Esophagus squamous epithelium (tissue), 5 donors: ENCODE measurements at places on chromosomes 7 and 10.

- DNase-seq, result no peak
These were observed 59.4 kb upstream of the ZPBP start for GRCh38 chr7:50152486-50152885.

DNA sequence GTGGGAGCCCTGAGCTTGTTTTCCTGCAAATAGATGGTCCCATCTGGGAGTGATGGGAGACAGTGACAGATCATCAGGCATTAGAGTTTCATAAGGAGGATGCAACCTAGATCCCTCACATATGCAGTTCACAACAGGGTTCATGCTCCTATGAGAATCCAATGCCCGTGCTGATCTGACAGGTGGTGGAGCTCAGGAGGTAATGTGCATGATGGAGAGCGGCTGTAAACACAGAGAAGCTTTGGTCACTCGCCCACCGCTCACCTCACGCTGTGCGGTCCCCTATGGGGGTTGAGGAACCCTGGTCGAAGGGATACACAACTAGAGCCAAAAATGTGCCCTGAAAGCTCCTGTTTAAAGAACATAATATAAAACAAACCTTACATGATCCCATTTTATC, 88.5 kb upstream of the CREB5 start:
- DNase-seq, result no peak

GRCh38 chr10:114550756-114551635, 107.1 kb downstream of the ABLIM1 start:
- DNase-seq, result no peak

GRCh38 chr10:4260483-4261124, 475.6 kb upstream of the KLF6 start:
- DNase-seq, result no peak

DNA sequence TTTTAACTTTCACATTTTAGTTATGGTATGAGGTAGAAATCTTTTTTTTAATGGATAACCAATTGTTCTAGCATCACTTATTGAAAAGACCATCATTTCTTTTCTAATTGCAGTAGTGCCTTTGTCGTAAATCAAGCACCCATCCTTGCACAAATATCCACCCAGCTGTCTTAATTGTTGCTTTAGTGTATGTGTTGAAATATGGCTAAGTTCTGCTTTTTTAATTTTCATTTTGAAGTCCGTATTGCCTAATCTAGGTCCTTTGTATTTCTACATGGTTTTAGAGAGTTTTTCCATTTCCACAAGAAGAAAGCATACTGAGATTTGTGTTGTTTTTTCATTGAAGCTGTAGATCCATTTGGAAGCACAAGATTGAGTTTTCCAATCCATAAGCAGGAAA, 259.6 kb upstream of the SEMA3E start:
- DNase-seq, result no peak

DNA sequence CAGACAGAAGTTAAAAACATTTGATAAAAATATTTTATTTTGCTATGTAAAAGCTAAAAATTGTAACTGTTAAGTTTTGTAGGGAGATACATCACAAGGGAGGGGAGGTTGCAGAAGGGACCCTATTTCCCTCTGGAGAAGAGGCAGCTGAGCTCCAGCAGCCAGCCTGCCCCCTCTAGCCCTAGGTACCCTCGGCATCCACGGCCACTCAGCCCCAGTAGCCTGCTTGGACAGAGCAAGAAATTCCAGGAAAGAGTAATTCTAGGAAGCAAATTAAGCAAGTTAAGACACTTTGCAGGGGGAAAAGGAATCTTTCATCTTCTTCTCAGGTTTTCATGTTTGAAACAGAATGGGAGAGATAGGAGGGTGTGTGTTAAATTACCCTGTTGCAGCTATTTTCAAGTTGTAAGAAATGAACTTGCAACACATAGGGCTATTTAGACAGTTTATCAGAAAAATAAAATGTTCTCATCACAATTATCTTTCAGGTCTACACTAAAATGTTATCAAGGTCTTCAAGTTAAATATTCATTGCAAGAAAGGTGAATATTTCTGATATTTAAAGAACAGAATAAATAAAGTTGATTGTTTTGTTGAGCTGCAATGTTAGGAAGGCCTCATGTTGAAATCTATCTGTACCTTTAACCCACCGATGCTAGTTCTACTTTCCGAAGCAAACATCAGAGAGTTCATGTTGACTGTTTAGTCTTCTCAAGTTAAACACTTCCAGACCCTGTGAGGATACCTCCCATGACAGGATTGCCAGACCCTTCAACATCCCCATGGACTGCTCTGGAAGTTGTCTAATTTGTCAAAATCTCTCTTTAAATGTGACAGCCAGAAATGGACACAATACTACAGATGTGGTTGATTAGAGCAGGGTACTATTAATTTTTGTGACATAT, 5.5 kb downstream of the SGCE start:
- DNase-seq, result no peak

DNA sequence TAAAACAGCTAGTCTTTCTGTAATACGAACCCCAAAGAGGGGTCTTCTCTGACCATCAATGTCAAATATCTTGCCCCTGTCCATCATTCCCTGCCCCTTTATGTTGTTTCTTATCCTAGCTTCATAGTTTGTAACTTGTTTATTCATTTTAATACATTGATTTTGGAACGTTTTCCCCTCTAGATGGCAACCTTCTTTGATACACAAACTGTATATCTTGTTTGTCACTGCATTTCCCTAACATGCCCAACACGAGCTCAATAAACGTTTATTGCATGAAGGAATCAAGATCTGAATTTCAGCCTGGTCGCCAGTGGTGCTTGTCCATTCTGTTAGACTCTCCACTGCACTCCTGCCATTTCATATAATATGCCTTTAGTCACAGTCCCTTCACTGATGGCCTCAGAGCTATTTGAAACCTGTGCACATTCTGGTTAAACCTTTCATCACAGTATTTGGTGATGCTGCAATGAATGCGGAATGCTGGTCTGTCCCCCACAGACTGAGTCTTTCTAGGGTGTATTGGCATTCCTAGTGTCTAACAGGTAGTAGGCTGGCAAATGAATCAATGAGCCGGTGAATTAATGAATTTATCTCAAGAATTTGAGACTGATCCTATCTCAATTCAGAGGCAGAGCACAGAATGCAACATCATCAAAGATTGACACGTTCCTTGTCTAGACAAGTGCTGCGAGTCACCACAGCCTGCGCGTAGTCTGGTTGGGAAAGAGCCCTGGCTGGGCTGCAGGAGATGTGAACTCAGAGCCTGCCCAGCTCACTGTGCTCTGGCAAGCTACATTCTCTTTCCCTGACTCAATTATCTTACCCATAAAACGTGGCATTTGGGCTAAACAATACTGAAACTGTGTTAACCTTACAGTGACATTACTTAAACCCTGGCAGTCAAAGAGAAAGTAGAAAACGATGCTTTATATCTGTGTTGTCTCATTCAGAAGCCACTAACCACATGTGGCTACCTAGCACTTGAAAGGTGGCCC, 55.2 kb upstream of the FRMD4A start:
- DNase-seq, result no peak

- DNase-seq, result no peak
These were observed 397.2 kb upstream of the NPVF start for GRCh38 chr7:25625306-25625992.

- no peak for DNase-seq
These were observed 8.8 kb downstream of the CALD1 start for GRCh38 chr7:134788191-134788590.

GRCh38 chr7:151409667-151410404, at the start of gene WDR86:
Gene WDR86, minus strand, starts transcription at chr7:151410038. Its CDS starts 449 bp downstream, at chr7:151409589.
- DNase-seq, result no peak

GRCh38 chr10:130807096-130807495, 504.4 kb downstream of the TCERG1L start:
- no peak for DNase-seq

DNA sequence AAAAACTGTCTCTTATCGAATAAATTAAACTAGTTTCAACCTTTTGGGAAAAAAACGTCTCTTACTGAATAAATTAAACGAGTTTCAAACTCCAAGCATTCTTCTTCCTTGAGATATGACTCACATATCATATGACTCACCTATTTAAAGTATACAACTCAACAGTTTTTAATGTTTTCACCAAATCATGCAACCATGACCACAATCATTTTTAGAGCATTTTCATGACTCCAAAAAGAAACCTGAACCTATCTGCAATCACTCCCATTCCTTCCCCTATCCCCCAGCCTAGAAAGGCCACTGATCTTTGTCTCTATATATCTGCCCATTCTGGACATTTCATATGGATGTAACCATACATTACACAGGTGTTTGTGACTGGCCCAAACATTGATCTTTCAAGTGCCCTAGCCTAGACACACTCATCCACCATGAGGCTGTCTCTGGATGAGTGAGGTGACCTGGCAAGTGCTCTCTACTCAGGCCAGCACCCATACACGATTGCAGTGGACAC, 115.3 kb downstream of the PIP4K2A start:
- DNase-seq, result no peak

DNA sequence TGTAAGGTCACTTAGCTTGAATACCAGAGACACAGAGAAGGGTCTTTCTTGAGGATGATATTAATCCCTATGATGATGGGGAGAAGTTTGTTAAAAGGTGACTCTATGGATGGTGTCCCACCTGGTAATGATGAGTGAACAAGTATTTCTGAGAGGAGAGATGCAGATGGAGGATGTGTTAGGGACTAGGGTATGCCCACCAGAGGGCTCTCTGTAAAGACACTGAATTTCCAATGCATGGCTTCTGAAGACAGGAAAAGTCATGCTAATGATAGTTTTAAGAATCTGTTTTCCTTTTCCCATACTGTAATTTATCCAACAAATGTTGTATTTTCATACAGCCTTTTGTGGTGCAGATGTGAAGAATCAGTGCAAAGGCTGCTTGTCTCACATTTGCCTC, 1250.9 kb upstream of the CELF2 start:
- DNase-seq, result no peak

DNA sequence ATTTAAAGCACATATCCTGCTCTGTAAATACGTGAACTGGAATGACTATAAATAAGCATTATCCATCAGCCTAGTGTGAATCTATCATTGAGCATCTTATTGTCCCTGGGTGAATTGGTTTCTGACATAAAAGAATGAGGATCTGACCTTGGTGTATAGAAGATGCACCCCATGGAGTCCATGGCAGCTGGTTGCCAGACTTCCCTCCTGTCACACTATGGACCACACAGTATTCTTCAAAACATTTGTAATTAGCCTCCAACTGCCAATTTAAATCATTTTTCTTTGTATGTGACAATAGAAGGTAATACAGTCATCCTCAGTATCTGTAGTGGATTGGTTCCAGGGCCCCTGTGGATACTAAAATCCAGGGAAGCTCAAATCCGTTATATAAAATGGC, 238.1 kb upstream of the ZWINT start:
- no peak for DNase-seq

DNA sequence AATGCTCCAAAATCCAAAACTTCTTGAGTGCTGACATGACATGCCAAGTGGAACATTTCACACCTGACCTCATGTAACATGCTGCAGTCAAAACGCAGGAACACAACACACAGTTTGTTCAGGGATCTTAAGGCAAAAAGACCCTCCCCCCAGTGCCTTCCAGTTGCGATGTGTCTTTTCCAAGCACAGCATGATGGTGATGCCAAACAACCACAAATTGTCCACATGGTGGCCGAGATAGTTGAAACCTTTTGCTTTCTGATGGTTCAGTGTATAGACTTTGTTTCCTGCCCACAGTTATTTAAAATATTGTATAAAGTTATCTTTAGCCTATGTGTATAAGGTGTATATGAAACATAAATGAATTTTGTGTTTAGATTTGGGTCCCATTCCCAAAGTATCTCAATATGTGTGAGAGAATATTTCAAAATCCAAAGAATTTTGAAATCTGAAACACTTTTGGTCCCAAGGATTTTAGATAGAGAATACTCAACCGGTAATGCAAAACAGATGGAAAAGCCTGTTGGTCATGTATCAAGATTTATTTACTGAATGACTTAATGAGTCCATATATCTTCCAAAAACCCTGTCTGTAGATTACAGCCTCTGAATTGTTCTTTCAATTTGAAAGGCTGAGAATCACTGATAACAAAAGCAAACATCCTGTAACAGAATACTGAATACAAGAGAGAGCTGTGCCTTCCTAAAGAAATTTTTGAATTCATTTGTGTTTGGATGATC, 93.4 kb upstream of the OIT3 start:
- no peak for DNase-seq

DNA sequence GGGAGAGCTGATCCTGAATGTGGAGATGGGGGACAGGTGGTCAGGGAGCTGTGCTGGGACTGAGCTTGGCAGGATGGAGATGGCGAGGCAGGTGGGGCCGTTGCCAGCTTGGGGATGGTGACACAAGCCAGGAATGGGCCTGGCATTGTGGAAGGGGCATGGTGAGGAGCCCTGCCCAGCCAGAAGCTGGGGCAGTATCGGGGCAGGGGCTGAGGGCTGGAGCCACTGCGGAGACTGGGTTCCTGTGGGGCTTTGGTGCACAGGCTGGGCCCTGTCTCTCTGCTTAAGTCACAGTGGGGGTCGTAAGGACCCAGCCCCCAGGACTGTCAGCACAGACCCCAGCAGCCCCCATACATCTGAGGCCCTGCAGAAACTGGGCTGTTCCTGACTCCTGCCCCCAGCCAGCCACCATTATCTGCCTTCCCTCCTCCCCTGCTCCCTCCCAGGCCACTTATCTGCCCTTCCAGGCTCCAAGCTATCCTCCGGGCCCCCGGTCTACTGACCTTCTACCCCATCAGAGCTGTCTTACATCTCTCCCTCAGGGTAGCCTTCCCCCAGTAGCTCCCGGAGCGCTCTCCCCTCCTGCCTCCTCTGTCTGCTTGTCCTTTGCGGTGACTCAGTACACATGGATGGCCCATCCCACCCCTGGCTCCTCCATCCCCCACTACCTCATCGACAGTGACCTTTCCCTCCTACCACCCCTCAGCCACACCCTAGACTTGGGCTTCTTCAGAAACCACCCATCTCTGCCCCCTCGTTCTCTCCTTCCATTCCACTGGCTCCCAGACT, 44.2 kb downstream of the PPIF start:
- DNase-seq, result no peak

DNA sequence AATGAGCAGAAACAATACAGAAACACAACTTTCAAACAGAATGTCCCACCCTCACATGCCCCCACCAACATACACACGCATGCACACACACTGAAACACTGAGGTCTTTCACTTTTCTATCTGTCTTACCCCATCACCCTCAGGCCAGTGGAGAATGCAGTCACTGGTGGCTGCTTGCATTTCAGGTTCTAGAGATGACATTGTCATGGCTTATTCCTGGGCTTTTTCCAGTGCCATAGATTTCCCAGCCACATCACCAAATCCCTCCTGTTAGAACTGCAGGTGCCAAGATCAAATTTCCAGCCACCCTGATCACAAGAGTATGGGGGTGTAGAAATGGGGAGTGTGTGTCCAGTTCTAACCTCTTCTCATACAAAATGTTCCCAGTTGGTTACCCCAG, 68.4 kb downstream of the CACNA2D1 start:
- no peak for DNase-seq

DNA sequence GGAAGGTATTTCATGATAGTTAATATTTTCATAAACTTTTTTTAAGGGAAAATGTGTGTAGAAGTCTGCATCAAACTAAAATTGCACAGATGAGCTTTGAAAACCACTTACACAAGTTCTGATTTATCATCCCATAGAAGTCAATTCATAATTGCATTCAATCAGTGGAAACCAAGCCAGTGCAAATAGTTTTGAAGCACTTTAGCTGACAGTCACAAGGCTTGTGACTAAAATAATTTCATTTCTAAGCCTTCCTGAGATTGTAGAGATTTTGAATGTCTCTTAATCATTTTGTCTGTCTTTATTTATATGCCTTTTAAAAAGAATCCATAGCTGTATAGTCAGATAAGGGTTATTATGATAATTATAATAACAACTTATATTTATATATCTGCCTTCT, 41.4 kb downstream of the EXOC4 start:
- DNase-seq, result no peak
